Stimulated activated CD4-positive, alpha-beta T cell treated with anti-CD3 and anti-CD28 coated beads, Interleukin-12 subunit alpha, Interleukin-12 subunit beta, amount 100 ng/mL, for 24 hours (primary cell): ENCODE measurements at places on chromosomes 5 and 9.

DNA sequence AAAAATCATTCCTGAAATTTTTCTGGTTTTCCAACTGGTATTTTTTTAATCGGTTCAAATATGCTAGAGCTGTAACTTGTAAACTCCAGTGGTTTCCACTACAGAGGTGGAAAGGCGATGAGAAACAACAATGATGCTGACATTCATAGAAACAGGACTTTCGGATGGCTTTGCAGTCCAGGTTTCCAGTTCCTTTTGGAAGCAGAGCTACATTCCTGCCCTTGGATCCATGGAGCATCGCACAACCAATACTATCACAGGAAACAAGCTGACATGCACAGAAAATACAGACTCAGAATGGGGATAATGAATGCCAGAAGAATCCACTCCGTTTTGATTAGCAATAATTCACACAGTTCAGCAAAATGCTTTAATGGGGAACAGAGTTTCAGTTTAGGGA, 140.0 kb downstream of the EPB41L4A start:
- DNase-seq: no peak

DNA sequence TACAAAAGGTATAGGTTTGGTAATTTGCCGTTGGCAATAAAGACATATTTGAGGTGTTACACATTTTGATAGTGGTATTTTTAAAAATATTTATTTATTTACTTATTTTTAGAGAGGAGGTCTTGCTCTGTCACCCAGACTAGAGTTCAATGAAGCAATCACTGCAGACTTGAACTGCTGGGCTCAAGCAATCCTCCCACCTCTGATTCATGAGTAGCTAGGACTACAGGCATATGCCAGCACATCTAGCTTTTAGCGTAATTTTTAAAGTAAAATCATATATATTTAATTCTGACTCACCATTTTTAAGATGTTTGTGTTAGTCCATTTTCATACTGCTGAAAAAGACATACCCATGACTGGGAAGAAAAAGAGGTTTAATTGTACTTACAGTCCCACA, 1974.3 kb downstream of the EFNA5 start:
- no peak for DNase-seq

GRCh38 chr9:88177371-88177770, 39.1 kb upstream of the SPATA31C2 start:
- DNase-seq: no peak

DNA sequence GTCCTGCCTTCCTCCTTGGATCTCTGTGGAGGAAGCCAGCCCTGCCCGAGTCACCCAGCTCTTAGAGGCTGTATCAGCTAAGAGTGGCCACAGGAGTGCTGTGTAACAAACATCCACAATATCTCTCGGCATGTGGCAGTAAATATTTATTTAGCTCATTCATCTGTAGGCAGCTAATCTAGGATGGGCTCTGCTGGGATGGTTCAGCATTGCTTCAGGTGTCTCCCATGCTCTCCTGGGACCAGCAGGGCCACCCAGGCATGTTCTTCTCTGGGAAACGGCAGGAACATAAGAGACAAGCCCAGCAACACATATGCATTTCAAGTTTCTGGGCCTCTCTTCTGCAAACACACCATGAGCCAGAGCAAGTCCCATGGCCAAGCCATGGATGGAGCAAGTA, 56.1 kb downstream of the HRH2 start:
- DNase-seq: no peak

GRCh38 chr9:126550891-126551351, 62.8 kb upstream of the LMX1B start:
- no peak for DNase-seq

DNA sequence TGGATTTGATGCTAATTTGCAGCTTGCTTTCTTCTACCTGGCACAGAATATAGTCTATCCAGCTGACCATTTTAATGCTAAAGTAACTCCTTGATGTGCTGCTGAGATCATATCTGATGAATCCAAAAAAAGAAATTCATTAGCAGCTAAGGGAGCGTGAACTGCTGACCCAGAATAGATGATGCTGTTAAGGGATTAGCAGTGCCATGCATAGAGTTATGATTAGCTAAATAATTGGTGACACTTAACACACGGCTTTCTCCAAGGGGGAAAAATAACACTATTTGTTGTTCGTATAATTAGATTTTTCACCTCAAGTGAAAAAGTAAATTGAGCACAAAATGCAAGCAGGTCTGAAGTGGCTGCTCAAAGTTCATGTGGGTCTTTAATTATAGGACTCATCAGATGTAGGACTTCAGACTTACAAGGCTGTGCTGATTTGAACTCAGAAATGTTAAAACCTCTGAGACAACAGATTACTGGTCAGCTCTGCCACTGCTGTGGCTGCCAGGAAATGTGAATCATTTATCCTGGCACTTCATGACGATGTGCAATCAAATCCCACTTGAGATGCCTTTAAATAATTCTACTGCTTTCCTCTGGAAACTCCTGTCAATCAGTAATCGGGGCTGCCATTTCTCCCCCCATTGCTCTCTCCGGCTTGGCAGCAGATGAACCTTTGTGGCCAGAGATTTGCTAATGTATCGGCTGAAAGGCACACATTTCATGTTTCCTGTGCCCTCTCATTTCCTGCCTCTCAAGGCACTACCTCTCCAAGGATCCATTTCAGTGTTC, 291.6 kb upstream of the C9orf72 start:
- DNase-seq: no peak

DNA sequence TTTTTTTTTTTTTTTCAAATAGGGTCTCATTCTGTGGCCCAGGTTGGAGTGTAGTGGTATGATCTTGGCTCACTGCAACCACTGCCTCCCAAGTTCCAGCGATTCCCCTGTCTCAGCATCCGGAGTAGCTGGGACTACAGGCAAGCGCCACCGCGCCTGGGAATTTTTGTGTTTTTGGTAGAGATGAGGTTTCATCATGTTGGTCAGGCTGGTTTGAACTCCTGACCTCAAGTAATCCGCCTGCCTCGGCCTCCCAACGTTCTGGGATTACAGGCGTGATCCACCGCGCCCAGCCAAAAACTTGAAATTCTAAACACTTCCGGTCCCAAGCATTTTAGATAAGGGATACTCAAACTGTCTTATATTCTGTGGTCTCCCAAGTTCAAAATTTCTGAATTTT, 718.9 kb upstream of the MEF2C start:
- DNase-seq: no peak

GRCh38 chr5:68239487-68239886, 23.9 kb downstream of the PIK3R1 start:
- DNase-seq: peak; percentile 63

DNA sequence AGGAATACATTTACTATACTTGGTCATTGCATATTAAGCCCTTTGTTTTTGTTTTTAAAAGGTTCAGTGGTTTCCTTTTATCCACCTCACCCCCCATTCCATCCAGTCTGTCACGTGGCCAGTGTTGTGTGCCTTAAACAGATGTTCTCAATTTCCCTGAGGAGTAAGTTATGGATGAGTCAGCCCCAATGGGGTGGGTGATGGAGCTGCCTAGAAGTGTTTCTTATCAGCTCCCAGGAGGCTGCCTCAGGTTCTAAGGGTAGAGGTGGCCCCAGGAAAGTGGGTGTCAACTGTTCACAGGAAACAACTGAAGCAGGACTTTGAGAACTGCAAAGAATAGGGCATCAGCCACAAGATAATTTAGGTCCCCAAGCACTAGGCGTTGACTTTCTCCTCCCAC, 41.1 kb downstream of the ACTBL2 start:
- no peak for DNase-seq

DNA sequence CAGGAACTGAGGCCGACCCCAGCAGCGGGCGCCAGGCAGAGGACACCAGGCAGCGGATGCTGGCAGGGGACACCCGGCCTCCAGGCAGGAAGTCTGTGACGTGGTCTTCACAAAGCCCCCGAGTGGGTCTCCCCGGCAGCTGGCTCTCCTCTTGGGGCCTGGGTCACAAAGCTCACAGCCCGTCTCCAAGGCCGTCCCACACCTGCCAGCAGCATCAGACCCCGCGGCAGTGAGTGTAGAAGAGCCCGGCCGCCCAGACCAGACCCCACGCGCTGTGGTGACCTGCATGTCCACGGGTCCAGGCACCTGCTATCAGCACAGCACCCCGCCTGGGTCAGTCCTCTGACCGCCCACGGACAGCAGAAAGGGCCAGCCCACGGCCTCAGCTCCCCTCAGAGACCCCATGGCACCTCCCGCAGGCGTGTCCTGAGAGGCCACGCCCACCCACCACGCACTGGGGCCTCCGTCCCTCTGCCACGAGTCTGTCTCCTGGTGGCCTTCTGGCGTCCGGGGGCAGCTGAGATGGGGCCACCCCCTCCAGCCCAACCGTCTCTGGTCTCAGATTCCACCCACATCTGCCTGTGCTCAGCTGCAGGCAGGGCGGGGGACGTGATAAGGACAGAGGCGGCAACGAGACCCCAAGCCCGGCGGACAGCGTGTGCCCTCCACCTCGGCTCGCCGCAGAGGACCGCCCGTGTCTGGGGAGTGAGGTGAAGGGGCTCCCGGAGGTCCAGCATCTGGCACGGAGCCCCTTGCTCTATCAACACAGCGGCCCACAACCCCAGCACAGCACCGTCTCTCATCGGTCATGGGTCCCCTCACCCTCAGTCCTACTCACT, 34.2 kb downstream of the EXD3 start:
- DNase-seq: no peak

DNA sequence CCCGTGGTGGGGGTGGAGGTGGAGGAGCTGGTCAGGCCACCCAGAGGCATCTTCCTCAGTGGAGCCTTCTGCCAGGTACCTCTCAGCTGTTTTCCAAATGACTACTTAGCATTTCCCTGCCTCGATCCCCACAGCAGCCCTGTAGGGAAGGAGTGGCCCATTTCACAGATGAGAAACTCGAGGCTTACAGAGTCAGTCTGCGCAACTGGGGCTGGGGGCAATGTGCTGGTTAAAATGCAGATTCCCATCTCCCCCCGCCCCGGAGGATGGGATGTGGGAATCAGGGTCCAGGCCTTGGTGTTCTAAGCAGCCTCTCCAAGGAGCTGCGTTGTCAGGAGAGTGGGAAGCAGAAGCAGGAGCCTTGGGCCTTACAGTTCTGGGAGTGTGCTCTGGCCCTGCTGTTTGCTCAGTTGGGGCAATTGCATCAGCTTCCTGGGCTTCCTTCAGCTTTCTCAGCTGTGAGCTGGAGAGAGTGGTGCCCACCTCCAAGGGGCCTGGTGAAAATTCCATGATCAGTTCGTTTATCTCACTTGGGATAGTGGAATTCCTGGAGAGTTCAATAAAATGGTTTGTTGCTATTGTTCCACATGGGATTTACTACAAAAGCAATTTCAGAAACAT, 19.4 kb downstream of the ERGIC1 start:
- DNase-seq: no peak

- no peak for DNase-seq
Measured at GRCh38 chr5:169706758-169707450, 69.8 kb downstream of the DOCK2 start.

DNA sequence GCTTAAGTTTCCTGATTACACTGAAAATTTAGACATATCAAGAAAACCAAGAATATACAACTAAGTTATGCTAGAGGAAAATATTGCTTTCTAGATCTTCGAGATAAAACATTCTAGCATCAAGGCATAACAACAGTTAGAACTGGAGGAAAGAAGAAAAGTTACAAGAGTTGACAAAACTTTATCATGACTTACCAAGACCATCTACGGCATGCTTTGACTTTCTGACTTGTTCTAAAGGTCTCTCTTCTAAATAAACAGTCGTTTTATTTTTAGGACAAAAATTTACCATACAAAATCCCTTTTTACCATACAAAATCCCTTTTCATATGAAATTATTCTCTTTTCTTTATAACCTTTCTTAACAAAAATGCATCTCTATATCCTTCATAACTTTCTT, 1110.1 kb upstream of the CDH10 start:
- DNase-seq: no peak

- DNase-seq: no peak
Measured at GRCh38 chr9:114757395-114757794, 48.4 kb downstream of the TNFSF15 start.

GRCh38 chr9:118295413-118295812, 591.2 kb downstream of the TLR4 start:
- no peak for DNase-seq

DNA sequence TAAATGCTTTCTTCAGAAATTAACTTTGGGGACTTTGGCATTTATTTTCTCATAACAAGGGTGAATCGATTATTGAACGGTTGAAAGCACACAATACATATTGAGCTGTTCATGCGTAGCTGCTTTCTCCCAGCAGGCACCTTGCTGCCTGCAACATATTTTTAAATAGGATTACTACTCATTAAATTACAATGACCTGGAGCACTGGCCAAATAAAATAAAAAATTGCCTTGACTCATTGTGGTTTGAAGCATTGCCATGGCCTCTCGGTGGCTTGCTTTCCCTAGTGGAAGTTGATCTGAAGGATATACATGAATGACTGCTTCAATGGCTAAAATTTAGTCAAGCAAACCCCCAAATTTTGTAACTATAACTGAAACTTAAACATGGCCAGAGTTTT, 181.6 kb upstream of the NUDT12 start:
- DNase-seq: no peak

GRCh38 chr5:14977058-14977685, 105.6 kb upstream of the ANKH start:
- DNase-seq: no peak

- no peak for DNase-seq
Measured at GRCh38 chr5:125829349-125829748, 593.9 kb upstream of the GRAMD2B start.

- no peak for DNase-seq
Measured at GRCh38 chr9:95089257-95090022, 228.1 kb downstream of the FANCC start.

DNA sequence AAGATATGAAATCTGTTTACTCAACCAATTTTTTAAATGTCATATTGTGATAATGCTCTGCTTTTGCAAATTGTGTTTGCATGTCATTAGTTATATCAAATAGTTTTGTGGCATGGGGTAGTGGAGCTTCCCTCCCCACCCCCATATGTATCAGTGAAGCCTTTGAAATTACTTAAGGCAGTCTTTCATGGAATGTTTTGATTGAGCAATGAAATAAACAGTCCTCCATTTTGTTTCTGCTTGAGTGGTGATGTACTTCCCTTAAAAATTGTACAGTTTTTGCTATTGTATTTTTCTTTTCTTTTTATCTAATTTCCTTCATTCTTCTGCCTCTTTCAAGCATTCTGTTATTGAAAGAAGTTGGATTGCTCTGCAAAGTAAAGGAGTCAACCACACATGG, 3.5 kb downstream of the SOWAHA start:
- DNase-seq: no peak

GRCh38 chr9:106921341-106921899, 58.5 kb downstream of the ZNF462 start:
- DNase-seq: no peak

GRCh38 chr5:6819521-6819920, 106.3 kb downstream of the TENT4A start:
- no peak for DNase-seq

GRCh38 chr9:29439961-29440360, 1866.7 kb upstream of the C9orf72 start:
- no peak for DNase-seq

GRCh38 chr9:75238311-75238976, 150.1 kb downstream of the OSTF1 start:
- peak; percentile 5 for DNase-seq

- no peak for DNase-seq
Measured at GRCh38 chr5:59464969-59465368, 428.6 kb downstream of the PDE4D start.

GRCh38 chr5:72231991-72232703, 87.9 kb downstream of the MRPS27 start:
- no peak for DNase-seq
